CD4-positive, alpha-beta T cell treated with Interferon gamma for 1 hour (primary cell): ENCODE measurements at places on chromosomes 3 and 15.

- no peak for DNase-seq
These were observed 81.7 kb downstream of the CCNL1 start for GRCh38 chr3:157078131-157078810.

GRCh38 chr15:60414016-60414682, 16.4 kb upstream of the ANXA2 start:
- DNase-seq, result no peak

- no peak for DNase-seq
These were observed 261.5 kb upstream of the KCNMB2 start for GRCh38 chr3:178274711-178275110.

DNA sequence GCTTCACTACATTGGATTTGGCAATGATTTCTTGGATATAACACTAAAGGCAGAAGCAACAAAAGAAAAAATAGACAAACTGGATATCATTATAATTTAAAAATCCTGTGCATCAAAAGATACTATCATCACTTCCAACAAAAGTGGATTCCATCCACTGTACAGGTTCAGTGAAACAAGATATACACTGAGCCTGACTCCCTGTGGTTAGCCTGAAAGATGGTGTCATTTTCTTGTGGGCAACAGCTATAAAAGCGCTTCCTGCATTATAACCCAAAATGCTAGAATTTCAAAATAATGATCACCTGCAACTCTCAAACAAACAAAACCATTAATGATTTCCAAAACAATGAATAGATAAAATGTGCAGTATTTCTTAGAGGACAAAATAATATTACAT, 39.6 kb upstream of the TBC1D23 start:
- DNase-seq, result no peak

DNA sequence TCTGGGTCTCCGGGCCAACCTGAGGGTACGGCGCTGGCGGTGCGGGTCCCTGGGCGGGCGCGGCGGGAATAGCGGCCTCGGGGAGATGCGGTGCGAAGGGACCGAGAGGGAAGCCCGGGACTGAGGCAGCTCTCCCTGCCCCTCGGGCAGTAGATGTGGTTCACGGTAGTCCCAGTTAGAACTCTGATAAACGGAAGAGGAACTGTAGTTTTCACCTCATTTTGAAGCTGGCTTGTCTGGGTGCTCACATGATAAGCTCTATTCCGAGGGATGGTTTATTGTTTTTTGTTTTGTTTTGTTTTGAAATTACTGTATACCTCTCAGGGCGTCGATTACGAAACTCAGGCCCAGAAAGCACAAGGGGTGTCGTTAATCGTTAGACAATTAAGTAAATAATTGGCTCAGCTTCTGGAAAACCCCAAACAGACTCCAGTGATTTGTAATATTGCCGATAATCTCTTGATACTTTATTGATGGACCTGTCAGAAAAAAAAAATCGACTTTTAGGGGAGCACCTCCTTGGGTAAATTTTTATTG, 413 bp downstream of the NUSAP1 start:
- DNase-seq, result no peak
